CD4-positive, alpha-beta T cell treated with Interleukin-4 for 1 hour (primary cell): ENCODE measurements at places on chromosomes 4 and X.

DNA sequence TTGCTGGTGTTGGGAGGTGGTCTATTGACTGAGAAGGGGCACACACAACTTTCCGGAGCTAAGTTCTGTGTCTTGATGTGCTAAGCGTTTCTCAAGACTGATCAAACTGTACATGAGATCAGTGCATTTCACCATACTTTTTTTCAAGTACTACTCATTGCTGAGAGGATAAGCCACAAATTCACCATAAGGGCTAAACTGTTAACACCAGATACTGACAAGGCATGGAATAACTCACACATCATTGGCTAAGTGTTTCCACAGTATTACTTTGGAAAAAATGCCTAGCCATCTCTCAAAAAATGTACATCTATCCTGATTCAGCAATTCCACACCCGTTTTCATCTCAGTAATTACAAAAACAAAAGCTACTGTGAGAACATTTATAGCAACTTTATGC lies 13.0 kb downstream of the RBMX start:
- DNase-seq = no peak

DNA sequence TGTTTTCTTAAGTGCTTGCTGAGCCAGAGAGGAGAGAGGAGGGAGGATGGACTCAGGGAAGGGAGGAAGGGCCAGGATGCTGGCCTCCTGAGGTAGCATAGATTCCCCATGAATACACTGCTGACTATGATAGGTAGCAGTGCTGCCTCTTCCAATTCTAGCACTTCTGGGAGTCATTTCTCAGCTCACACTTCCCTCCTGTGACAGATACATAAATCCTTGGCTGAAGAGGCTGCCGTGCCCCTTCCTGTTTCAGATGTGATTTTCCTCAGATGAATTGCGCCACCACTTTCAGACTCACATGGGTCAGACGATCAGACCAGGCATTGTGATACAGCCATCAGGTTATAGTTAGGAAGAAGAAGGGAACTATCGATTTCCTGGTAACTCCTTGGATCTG lies 22.4 kb downstream of the TSC22D3 start:
- DNase-seq = no peak

GRCh38 chr4:55635741-55636655 lies at the start of gene NMU:
Gene NMU, minus strand, starts transcription at chr4:55636298. Its CDS starts 106 bp downstream, at chr4:55636192.
- DNase-seq = peak; percentile 12

- DNase-seq = no peak
Observed at GRCh38 chrX:13845721-13846378, 29.0 kb upstream of the GPM6B start.

- no peak for DNase-seq
Observed at GRCh38 chr4:111453216-111453615, 692.0 kb upstream of the FAM241A start.

DNA sequence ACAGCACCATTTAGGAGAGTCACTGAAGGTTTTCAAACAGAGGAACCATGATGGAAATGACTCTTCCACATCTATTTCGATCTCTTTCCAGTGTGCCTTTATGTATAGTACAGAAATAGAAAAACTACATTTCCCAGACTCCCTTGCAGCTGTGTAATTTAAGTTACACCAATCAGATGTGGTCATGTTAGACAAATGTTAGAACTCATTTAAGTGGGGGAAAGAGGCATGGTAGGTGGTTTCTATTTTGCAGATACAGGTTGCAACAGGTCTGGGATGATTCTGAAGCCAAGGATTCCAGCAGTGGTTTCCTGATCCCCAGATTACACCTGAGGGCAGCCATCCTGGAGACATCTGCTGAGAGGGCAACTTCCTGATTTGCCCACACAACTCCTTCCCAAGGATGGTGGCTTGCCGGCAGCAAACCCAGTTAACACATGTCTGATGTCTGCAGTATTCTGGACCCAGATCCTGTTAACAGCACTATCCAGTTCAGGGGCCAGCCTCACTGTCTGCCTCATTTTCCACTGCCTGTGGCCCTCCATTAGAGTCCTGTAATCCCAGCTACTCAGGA lies 38.7 kb upstream of the PDK3 start:
- DNase-seq = peak; percentile 50

GRCh38 chr4:125315576-125316400 lies 1.0 kb downstream of the FAT4 start:
- no peak for DNase-seq

GRCh38 chrX:137549851-137550664 lies 15.9 kb upstream of the ZIC3 start:
- DNase-seq = no peak

- DNase-seq = no peak
Observed at GRCh38 chr4:42608551-42608950, 48.4 kb downstream of the ATP8A1 start.

DNA sequence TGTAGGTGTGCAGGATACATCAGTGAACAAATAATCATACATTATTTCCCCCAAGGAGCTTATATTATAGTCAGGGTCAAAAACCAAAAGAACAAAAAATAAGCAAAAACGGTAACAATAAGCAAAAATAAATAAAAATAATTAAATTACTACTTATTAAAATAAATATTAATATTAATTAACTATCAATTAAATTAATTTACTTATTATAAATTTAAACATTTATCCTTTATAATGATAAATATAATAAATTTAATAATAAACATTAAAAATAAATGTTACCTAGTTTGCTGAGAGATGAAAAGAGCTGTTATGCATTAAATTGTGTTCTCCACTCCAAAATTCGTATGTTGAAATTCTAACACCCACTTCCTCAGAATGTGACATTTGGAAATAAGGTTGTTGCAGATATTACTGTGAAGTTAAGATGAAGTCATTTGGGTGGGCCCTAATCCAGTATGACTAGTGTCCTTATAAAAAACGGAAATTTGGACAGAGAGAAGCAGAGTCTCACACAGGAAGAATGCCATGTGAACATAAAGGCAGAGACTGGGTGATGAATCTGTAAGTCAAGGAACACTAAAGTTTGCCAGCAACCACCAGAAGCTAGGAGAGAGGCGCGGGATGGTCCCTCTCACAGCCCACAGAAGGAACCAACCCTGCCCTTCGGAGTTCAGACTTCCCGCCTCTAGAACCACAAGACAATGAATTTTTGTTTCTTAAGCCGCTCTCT lies 67.2 kb upstream of the IBSP start:
- DNase-seq = no peak

DNA sequence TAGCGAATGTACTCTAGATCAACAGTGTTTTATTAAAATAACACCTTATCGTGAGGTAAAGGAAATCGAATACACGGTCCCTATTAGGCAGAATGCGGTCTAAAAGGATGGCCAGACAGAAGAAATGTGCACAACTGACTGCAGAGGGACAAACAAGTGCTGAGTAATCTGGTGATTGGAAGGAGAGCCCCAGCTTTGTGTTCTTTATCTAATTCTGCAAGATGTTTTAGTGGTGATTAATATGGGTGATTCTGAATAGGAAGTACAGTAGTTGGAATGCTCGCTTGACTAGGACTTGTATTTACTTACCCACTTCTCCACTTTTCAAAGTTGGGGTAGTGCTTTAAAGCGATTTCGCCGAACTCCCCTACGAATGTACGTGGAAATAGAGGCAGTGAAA lies 1.2 kb downstream of the WDR44 start:
- DNase-seq = no peak

DNA sequence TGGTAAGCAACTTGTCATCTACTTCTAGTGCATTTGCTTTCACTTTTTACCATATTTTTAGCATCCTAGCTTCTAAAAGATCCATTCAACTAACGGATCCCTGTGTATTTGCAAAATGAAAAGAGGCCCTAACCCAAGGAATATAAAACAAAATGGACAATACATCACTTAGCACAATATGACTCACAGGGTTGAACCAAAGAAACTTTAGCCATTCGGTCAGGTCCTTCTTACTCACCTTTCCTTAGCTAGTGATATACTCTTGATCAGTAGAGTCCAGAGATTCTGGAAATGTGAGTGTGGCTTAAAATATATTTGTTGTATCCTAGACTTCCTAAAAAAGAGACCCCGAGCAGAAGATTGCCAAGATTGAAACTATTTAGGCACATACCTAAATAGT lies 19.5 kb downstream of the TMPRSS11E start:
- no peak for DNase-seq

DNA sequence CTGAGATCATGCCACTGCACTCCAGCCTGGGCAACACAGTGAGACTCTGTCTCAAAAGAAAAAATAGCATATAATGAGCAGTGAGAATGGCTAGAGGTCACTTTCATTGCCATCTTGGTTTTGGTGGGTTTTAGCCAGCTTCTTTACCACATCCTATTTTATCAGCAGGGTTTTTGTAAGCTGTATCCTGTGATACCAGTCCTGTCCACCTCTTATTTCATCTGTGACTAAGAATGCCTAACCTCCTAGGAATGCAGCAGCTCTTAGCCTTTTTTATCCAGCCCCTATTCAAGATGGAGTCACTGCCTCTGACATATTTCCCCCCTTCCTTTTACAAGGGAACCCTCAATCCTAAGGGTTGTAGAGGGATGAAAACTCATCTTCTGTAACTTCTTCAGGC lies 26.1 kb upstream of the IGFBP7 start:
- DNase-seq = no peak

- DNase-seq = no peak
Observed at GRCh38 chrX:85977218-85977617, 70.1 kb downstream of the CHM start.

DNA sequence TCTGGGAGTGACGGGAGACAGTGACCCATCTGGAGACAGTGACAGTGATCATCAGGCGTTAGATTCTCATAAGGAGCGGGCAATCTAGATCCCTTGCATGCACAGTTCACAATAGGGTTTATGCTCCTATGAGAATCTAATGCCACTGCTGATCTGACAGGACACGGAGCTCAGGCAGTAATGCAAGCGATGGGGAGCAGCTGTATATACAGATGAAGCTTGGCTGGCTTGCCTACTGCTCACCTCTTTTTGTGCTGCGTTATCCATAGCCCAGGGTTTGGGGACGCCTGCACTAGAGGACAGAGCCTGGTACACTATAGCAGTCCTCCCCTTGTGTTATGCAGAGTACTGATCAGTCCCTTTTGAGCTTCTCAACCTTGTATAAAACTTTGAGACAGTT lies 23.5 kb downstream of the NFKB1 start:
- DNase-seq = no peak

DNA sequence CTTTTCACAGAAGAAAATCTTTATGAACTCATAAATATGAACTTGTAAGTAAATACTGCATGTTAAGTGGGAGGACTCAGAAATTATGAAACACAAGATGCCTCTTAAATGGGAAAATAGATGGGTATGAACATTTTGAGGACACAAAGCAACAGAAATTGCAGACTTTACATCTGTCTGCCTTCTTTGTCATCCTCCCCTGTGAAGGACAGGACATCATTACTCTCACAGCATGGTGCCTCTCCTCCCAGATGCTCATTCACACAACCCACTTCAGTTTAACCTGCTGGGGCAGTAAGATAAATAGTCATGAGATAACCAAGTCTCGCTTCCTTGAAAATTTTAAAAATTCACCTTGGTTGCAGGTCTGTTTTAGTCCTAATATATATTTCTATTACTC lies 144.5 kb downstream of the APBB2 start:
- no peak for DNase-seq

DNA sequence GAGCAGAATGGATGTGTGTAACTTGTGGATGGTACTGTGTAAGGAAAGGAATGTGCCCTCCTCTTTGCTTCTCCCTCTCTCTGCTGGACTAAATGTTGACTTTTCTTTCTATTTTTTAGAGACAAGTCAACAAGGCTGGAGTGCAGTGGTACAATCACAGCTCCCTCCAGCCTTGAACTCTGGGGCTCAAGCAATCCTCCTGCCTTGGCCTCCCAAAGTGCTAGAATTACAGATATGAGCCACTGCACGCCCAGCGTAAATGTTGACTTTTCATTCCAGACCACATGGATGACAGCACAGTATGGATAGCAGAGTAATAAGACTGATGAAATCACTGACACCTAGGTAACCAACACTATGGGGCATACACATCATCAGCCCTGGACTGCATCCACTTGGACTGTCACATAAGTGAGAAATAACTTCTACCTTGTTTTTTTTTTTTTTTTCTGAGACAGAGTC lies 5.1 kb upstream of the RPS3A start:
- no peak for DNase-seq

GRCh38 chr4:20256381-20256881 lies 4.7 kb downstream of the SLIT2 start:
- DNase-seq = no peak

DNA sequence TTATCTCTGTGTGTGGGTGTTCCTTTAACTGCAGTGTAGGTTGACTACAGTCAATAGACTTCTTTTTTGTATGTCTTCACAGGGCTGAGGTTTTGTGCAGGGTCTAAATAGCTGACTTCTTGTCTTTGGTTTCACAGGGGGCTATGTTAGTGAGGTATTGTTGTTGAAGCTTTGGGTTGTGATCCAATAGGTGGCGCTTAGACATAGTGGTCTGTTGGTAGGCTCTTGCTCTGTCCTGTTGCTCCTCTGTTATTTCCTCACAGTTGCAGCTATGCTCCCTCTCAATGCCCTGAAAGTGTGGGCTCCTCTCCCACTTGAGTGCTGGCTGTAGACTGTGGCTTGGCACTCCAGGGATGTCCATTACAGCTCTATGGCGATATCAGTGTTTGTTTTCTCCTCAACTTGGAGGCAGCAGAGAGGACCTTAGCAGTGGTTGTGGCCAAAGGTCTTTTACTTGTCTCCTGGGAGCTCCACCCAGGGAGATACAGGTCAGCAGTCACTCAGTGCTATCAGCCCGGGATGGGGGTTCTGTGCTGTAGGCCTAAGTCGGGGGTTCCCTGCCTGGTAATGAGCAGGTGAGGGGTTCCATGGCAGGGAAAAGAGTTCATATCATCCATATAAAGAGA lies 14.0 kb downstream of the POF1B start:
- no peak for DNase-seq

- peak; percentile 61 for DNase-seq
Observed at GRCh38 chrX:10106806-10107205, 50.0 kb upstream of the CLCN4 start.

- peak; percentile 33 for DNase-seq
Observed at GRCh38 chr4:25144870-25145481, 15.3 kb downstream of the SEPSECS start.

DNA sequence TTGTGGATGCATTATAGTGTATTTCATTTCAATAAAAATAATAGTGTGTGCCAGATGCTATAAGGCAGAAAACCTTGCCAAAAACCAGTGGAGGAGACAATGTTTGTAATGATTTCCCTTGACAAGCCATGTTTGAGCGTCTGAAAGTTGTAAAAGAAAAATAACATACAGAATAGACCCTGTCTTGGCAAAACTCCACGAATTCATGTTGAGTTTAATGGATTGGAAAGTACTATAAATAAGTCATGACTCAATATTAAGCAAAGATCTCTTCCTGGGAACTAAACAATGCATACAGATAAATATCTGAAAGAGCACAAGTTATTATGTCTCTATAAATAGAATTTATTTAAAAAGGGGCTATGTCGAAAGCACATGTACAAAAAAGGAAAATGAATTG lies 543.5 kb downstream of the GABRG1 start:
- DNase-seq = no peak

GRCh38 chrX:118566359-118566758 lies 70.7 kb downstream of the DOCK11 start:
- no peak for DNase-seq
